ENCODE measurements at places on chromosomes 1 and 21. TPM values are rescaled to one million over a fixed set of nuclear protein-coding genes. Genes with fewer than 3 reads are reported as not detected.

- H3K36me3 ChIP-seq = no peaks in the 10 kb centered on the region
- no peaks in the 10 kb centered on the region for H3K4me1 ChIP-seq
- H3K27ac ChIP-seq = no peak overlapping the region
- no peak overlapping the region for H3K4me3 ChIP-seq
Observed at GRCh38 chr1:222634180-222635013, 16.5 kb downstream of the MIA3 start.

DNA sequence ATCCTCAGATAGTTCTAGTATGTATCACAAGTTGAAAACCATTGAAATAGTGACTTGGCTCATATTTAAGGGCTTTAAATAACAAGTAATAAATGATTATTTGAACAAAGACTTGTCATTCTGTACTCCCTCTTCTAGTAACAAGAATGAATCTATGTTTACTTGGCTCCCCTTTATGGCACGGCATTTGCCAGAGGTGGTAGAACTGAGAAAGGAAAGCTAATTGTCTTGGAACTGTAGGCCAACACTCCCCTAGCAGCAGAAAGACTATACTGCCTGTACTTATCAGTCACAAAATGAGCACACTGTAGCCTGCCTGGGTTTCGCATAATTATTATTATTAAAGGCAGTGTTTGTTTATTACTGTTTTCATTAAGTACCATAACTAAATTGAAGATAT is 29.6 kb upstream of the SMYD2 start:
- H3K4me1 ChIP-seq = no peaks in the 10 kb centered on the region
- H3K36me3 ChIP-seq = no peaks in the 10 kb centered on the region
- DNase-seq = no peak
- H3K4me3 ChIP-seq = no peak overlapping the region
- no peak overlapping the region for H3K27ac ChIP-seq

The PROX1 gene
- not detected for total RNA-seq

The ANKRD34A gene
- total RNA-seq = 2.4 TPM
